ENCODE measurements at places on chromosomes 16 and 17.
A peak's percentile ranks its signal among the peaks of the same experiment; 100 is the strongest.

DNA sequence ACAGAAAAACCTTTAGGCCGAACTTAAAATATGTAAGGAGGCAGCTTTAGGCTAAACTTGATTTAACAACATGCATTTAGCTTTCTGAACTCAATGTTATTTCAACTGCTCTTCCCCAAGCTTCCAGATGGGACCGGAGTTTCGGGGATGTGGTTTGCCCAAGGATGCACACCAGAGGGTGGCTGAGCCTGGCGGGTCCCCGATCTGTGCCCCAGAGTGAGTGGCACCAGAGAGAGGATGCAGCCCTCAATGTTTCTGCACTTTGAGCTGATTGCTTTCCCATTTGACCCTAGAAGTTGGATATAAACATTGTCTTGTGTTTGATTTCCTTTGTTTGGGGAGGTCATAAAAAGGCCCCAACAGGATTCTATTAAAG, 348.0 kb upstream of the TNRC6C start:
- no peak for DNase-seq

DNA sequence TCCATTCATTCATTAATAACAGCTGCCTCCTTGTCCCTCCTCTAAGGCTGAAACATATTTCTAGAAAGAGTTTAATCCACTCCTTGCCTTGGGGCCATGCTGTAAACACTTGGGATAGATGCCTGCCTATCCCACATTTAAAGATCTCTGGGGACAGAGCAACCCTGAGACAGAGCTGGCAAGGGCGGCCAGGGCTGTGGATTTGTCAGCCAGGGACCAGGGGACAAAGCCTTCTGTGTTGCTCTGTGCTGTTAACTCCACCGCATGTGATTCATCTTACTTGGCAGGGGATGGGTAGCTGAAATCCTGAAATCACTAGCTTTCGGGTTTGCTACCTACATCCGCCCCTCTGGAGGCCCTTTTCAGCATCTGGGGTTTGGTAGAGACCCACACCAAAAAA, 392.9 kb downstream of the SLC39A11 start:
- DNase-seq: no peak

DNA sequence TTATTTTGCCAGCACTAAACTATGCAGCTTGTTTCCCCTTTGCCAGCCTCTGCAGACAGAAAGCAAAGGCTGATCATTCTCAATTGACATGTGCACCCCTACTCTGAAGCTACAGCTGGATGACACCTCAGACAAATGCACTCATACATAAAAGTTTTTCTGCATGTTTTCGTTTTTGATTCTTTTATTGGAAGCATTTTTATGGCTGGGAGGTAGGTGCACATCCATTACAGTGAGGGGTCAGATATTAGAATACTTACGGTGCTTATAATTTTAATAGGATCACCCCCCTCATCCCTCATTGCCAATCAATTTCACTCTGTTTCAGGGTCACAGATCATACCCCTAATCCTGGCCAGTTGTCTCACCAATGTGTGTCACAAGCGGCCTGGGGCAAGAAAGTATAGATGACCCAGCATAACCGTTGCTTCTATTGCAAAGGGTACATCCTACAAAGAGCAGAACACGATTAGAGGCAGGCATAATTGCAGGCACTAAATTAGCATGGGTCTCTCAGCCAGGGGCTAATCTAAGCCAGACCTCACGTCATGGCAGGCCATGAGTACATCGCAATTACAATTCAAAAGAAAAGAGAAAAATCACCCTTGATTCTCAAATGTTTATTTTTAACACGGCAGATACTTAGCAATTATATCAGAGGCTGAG, 89.5 kb upstream of the SOX9 start:
- DNase-seq: no peak

DNA sequence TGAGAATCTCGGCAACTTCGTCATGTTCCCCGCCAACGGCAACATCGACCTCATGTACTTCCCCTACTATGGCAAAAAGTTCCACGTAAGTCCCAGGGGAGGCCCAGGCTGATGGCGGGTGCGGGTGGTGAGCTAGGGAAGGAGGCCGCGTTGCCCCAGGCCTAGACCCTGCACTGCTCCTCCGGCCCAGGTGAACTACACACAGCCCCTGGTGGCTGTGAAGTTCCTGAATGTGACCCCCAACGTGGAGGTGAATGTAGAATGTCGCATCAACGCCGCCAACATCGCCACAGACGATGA, 4.8 kb downstream of the ATP1B2 start:
- DNase-seq: no peak

DNA sequence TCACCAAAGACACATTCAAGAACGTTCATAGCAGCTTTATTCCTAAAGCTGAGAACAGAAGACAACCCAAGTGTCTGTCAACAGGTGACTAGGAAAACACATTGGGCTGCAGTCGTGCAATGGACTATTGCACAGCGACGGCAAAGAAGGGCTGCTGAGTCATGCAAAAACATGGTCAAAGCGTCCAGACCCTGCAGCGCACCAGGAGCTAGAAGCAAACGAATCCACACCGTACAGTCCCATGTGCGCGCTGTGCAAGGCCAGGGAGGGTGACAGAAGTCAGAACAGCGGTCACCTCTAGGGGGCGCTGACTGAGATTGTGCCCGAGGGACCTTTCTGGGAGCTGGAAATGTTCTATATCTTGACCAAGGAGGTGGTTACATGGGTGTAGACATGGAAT, 266.4 kb downstream of the MAF start:
- no peak for DNase-seq

DNA sequence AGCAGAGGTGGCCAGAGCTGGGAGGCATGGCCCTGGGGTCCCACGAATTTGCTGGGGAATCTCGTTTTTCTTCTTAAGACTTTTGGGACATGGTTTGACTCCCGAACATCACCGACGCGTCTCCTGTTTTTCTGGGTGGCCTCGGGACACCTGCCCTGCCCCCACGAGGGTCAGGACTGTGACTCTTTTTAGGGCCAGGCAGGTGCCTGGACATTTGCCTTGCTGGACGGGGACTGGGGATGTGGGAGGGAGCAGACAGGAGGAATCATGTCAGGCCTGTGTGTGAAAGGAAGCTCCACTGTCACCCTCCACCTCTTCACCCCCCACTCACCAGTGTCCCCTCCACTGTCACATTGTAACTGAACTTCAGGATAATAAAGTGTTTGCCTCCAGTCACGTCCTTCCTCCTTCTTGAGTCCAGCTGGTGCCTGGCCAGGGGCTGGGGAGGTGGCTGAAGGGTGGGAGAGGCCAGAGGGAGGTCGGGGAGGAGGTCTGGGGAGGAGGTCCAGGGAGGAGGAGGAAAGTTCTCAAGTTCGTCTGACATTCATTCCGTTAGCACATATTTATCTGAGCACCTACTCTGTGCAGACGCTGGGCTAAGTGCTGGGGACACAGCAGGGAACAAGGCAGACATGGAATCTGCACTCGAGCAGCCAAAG, 2.3 kb downstream of the CSF3 start:
- DNase-seq: no peak

GRCh38 chr16:7722761-7723160, 390.1 kb downstream of the RBFOX1 start:
- no peak for DNase-seq

DNA sequence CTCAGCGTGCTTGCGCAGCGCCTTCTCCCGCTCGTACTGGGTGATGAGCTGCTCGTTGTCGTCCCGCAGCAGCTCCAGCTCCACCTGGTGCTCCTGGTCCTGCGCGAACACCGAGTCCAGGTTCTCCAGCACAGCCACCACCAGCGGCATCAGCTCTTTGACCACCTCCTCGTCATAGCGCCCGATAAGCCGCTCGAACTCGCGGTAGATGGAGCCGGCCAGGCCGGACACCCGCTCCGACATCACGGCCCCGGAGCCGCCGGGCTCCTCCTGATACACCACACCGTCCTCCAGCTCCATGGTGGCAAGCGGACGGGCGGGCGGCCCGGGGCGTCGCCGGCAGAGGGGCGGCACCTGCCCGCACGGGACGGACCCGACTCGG, 320 bp downstream of the SPAG9 start:
- no peak for DNase-seq

- no peak for DNase-seq
Measured at GRCh38 chr17:80826955-80827645, 164.5 kb upstream of the CHMP6 start.

GRCh38 chr17:7656958-7657609, 6.4 kb downstream of the ATP1B2 start:
- DNase-seq: no peak

- no peak for DNase-seq
Measured at GRCh38 chr17:72222661-72223380, 102.0 kb downstream of the SOX9 start.

GRCh38 chr17:39651923-39652586, 13.1 kb upstream of the TCAP start:
- DNase-seq: no peak

GRCh38 chr17:8124350-8125153, 646 bp upstream of the HES7 start:
- DNase-seq: peak; percentile 19

GRCh38 chr16:80852261-80852872, 48.0 kb upstream of the CDYL2 start:
- DNase-seq: no peak

- no peak for DNase-seq
Measured at GRCh38 chr16:30184891-30185682, 1.7 kb downstream of the CORO1A start.

GRCh38 chr17:2082003-2082781, 27.3 kb downstream of the HIC1 start:
- DNase-seq: no peak

DNA sequence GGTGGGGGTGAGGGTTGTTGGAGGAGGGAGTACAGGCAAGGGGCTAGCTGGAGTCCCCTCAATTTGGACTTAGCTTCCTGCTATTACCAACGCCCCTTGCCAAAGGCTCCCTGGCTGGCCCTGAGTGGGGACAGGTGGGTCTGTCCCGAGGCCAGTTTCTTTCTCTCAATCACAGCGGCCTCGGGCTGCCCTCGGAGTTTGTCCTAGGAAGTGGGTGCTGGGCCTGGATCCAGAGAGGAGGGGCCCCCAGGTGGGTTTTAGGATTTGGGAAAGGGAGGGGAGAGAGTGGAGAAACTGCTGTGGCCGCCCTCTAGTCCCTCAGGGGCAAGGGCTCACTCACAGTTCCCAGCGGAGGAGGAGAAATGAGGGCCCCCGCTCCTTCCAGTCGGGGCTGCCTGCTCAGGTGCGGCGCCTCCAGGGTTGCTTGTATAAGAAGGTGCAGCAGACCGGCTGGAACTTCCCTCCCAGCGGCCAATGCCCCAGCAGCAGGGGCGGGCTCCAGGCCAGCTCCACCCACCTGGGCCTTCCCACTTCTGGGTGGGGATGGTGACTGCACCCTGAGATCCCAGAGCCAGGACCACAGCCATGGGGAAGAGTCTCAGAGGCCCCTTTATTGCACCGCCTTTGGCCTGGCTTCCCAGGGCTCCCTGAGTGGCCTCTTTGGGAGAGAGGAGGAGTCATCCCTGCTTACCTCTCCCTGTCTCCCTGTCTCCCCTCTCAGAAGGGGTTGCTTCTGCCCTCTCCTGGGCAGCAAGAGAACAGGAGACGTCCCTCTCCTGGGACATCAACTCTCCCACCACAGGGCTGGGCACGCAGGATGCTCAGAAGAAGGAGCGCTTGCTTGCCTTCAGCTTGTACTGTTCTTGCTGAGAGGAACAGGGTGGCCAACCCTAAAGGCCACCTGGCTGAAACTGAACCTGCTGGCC, 112.0 kb upstream of the SMURF2 start:
- DNase-seq: no peak

DNA sequence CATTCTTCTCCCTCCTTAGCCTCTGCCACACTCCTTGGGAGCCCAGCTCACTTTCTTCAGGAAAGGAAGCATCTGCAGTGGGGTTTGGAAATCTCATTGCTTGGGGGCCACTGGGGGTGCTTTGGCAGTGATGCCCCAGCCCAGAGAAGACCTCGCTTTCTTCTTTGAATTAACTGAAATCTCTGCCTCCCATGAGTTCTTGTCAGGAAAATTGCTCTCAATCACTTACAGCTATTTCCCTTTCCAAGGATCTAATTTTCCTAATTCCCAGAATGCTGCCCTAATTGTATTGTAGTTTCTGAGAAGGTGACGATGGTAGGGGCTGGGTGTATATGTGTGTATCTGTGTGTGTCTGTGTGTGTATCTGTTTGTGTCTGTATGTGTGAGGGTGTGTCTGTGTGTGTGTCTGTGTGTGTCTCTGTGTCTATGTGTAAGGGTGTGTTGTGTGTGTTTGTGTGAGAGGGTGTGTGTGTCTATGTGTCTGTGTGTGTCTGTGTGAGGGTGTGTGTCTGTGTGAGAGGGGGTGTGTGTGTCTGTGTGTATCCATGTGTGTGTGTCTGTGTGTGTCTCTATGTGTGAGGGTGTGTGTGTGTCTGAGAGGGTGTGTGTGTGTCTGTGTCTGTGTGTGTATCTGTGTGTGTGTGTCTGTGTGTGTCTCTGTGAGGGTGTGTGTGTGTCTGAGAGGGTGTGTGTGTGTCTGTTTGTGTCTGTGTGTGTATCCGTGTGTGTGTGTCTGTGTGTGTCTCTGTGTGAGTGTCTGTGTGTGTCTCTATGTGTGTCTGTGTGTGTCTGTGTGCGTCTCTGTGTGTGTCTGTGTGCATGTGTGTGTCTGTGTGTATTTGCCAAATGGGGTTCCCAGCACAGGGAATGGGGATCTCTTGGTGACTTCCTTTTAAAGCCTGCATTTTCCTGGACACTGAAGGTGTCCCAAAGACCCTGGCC, 83.5 kb upstream of the DNAJA2 start:
- no peak for DNase-seq

- DNase-seq: no peak
Measured at GRCh38 chr16:3192476-3193019, 4.5 kb downstream of the OR1F1 start.

DNA sequence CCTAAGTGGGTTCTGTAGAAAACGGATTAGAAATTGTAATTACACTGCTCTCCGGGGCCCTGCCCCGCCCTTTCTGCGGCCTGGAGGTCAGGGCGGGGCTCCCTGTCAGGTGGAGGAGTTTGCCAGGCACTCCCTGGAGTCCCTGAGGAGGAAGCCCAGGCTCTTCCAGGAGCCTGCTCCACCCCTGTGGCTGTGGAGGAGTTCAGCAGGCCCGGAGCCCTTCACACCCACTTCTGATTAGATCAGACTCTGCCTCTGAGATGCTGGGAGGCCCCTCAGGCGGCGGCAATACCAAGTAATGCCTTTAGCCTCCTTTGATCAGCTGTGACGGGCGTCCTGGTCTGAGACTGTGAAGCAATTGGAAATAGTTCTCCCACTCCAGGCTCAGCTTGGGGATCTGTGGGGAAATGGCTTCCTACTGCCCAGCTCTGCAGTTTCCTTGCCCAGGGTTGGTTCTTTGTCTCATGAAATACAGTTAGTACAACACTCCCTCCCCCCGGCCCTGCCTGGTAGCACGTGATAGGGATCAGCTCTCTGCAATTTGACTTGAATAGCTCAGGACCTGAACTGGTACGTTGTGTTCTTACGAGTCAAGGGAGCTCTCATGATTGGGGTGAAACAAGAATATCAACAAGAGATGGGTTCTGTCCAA, 22.3 kb downstream of the BAIAP2 start:
- no peak for DNase-seq

GRCh38 chr16:23148166-23148512, 1.1 kb downstream of the USP31 start:
- DNase-seq: no peak

GRCh38 chr16:30377812-30378235, 3.2 kb downstream of the MYL11 start:
- DNase-seq: peak; percentile 72

- DNase-seq: no peak
Measured at GRCh38 chr16:87369796-87370719, 13.5 kb downstream of the FBXO31 start.
